Stimulated activated CD4-positive, alpha-beta T cell treated with anti-CD3 and anti-CD28 coated beads, Interleukin-4, amount 100 ng/mL, for 24 hours (primary cell): ENCODE measurements at places on chromosomes 6 and 20.
A peak's percentile ranks its signal among the peaks of the same experiment; 100 is the strongest.

DNA sequence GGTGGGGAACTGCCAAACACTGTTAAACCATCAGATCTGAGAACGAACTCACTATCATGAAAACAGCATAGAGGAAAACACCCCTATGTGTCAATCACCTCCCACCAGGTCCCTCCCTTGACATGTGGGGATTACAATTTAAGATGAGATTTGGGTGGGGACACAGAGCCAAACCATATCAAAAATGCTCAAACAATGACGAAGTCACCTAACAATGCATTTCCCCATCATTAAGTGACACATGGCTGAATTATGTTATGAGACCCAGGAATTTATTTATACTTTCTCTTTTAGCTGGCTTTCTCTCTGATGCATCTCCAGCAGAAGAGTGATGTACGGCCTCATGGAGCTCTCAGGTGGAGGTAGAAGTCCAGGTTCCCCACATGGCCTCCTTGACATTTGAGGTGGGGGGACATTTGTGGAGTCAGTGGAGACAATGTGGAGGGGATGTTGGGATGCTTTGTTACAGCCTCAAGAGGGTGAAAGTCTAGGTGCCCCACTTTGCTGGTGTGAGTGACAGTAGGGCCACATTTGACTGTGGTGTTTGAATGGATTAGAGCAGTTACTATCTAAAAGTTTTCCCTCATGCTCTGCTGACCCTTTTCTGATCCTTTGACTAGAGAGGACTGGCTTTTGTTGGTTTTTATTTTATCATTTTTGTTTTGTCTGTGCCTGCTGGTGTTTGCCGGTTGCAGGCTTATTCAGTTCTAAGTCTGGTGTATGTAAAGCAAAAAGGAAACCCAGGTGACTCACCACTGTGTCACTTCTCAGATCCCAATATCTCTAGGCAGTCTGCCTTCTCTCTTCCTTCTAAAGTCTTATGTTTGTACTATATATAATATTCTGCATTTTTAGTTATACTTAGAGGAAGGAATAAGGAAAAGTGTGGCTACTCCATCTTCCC is 18.5 kb upstream of the DCBLD1 start:
- DNase-seq: peak; percentile 14

- no peak for DNase-seq
These were observed 30.0 kb downstream of the BRPF3 start for GRCh38 chr6:36226438-36227047.

- DNase-seq: no peak
These were observed 12.0 kb upstream of the ANKRD60 start for GRCh38 chr20:58240471-58240870.

DNA sequence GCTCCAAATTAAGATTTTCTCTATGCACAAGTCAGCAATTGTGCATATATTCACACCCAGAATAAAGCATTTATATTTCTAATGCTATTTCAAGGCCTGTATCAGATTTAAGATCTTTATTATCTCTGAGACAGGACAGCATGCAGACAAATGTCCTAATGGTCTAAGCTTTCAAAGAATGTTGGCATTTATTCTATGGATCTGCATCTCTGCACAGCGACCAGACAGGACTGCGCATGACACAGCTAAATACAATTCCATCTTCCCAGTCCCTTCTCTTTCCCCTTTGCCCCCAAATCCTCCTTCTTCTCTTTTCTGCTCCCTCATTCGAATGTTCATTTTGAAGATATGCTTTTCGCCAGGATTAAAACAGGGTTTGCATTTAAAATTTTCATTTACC is 478.5 kb downstream of the PKHD1 start:
- no peak for DNase-seq

DNA sequence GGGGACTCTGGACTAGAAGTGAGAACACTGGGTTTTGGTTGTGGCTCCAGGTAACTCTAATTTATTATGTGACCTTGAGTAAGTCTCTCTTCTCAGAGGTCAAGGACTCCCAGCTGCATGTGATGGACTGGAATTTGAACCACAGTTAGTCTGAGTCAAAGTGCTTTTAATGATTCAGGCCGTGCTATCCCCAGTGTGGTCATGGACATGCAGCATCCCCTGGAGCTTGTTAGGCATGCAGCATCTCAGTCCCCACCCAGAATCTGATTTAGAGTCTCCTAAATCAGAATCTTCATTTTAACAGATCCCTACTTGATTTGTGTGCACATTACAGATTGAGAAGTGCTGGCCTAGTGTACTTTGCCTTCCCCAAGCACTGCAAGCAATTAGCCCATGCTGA is 74.2 kb downstream of the TOX2 start:
- no peak for DNase-seq

GRCh38 chr6:42411406-42411805 is 40.3 kb downstream of the TRERF1 start:
- no peak for DNase-seq

- no peak for DNase-seq
These were observed 254.4 kb upstream of the JAG1 start for GRCh38 chr20:10927936-10928840.

- DNase-seq: no peak
These were observed 59.3 kb upstream of the MLN start for GRCh38 chr6:33863084-33863483.

DNA sequence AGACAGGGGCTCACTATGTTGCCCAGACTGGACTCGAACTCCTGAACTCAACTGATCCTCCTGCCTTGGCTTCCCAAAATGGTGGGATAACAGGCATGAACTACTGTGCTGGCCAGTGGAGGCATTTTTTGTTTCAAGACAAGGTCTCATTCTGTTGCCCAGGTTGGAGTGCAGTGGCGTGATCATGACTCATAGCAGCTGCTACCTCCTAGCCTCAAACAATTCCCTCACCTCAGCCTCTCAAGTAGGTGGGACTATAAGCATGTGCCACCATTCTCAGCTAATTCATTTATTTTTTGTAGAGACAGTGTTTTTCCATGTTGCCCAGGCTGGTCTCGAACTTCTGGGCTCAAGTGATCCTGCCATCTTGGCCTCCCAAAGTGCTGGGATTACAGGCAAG is 17.2 kb downstream of the ENPP3 start:
- no peak for DNase-seq

DNA sequence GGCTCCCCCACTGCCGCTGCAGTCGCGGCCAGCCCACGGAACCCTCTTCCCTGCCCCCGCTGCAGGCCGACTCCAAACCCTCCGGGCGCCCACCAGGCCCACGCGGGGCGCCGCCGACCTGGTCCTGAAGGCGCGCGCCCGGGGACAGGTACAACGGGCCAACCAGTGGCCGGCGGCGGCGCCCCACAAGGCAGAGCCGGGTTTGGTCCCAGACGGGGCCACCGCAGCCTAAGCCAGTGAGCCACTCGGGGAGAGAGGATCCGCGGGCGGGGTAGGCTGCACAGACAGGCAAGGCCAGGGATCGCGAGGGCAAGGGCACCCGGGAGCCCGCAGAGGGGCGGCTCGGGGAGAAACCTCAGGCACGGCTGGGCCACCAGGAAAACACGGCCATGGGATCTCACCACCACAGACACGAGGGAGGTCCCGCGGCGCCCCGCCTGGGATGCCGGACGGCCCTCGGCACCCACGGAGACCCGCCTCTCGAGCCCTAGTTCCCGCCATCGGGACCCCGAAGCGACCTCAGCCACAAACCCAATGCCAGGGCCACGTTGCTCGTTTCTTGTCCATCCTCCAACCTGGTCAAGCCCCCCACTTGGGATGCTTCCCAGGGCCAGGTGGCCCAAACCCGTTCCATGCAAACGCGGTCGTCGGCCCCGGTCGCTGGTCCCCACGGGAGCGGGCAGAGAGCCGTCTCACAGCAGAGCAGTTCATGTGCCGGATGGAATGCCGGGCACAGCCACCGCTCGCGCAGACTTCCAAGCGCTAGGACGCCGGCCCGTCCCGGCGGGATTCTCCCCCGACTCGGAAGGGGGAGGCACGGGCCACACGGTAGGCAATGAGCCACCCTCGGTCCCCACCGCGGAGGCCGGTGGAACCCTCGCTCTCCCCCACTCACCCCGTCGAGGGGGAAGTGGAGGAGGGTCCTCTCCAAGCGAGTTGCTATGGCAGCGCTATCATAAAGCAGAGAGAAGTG is 1956.6 kb upstream of the DEFB115 start:
- no peak for DNase-seq

DNA sequence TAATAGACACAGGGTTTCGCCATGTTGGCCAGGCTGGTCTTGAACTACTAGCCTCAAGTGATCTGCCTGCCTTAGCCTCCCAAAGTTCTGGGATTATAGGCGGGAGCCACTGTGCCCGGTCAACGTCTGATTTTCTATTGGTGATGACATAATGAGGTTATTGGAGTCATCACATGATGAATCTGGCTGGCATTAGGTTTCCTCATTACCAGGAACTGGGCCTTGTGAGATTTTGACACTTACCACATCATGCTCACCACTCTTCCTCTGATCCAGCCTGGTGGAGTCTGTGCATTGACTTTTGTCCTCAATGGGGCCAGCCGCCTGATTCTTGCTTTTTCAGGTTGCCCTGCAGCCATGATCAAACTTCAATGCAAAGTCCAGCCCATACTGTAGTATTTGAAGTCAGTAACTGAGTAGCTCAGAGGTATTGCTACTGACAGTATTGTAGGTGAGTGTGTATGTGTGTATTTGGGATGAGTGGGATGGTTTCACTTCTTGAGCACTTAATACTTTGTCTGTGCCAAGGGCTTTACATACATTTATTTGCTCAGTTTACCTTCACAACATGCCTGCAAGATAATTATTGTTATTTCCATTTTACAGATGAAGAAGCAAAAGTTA is 16.0 kb downstream of the ANKS1A start:
- DNase-seq: no peak

GRCh38 chr6:33314515-33314942 is 651 bp upstream of the TAPBP start:
- DNase-seq: peak; percentile 70

DNA sequence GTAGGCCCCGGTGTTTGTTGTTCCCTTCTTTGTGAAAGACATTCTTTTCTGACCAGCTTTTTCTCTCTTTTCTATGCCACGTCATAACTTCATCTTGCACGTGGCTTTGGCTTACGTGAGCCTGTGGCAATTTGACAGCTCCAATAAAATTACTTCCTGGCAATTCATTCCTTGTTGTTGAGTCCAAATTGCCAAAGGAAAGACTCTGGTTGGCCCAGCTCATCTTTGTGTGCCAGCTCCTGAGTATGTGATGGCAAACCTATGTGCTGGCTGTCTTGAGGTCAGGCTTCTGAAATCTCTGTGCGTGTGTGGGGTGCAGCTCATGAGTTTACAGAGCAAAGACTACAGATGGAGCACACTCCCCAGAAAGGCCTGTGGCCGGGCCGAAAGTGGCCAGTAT is 272.5 kb upstream of the SGK1 start:
- no peak for DNase-seq

GRCh38 chr6:150470960-150471665 is 102.3 kb downstream of the IYD start:
- no peak for DNase-seq

DNA sequence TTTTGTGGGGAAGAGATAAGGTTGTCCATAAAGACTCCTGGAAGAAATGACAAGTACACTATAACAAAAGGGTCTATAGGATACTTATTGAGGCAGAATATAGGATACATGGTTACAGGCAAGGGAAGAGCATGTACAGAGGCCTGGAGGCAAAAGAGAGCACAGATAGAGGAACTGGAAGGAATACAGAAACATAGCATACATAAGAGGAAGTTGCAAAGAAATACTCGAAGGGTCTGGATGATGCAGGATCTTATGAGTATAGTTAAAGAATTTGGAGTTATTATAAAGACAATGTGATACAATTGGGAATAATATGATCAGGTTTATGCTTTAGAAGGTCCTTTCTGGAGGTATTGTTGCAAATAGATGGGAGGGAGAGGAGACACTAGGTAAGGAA is 592.7 kb upstream of the POU3F2 start:
- DNase-seq: no peak

DNA sequence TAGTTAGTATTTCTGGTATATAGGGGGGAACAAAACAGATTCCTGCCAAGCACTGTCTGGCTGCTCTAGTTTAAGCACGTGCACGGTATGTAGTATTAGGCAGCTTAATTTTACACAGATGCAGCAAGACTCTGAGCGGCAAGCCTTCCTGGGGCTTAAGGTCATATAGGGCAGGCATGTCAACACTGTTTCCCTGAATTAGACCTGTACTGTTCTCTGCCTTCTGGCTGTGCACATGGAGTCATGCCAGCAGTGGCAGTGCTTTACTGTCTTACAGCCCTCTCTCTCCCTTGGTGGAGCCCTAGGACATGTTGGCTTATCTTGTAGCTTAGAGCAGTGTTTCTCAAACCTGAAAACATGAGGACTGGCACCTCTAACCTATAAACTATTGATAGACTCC is 56.6 kb downstream of the PHF20 start:
- no peak for DNase-seq

DNA sequence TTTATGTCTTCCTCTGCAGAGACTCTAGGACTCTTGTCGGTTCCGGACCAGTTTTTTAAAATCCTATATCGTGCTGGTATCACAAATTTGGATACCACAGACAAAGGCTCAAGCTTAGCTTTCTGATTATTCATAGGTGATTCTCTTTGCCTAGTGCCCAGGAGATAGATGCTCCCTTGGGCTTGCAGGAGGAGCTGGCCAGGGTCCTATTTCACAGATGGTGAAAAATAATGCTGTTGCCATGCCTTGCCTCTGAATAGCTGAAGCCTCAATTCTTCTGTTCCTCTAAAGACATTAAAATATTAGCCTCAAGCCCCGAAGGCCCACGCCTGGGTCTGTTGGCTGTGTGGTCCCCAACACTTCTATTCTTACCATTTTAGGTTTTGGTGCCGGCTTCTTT is 123.9 kb upstream of the BACH2 start:
- DNase-seq: no peak

DNA sequence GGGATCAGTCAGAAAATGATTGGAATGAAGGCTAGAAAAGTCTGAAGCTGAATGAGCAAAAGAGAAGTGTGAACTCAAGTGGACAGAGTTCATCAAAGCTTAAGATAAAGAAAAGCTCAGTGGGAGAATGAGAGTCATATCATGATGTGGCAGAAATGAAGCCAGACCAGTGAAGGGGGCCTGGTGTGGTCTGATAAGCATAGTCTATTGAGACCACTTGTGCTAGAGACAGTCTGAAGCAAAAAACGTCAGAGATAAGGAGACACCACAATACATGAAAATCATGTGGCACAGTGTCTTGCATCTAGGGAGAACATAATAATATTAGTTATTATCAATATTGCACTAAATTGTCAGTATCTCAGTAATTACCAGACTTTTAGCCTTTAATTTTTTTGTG is 601.5 kb downstream of the UTRN start:
- DNase-seq: no peak

- no peak for DNase-seq
These were observed 2.7 kb upstream of the RBM24 start for GRCh38 chr6:17278289-17279063.

DNA sequence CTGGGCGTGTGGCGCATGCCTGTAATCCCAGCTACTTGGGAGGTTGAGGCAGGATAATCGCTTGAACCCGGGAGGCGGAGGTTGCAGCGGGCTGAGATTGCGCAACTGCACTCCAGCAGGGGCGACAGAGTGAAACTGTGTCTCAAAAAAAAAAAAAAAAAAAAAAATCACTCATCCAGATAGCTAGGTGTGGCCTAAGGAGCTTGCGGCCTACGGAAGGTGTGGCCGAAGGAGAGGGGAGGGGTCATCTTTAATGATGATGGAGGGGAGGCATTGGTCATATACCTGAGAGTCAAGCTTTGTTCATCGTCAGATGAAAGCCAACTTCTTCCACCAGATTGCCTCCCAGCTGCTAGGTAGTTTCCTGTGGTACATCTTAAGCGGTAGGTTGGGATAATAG is 801 bp upstream of the PPARD start:
- no peak for DNase-seq
